ENCODE measurements at places on chromosomes 12 and 14. TPM values are rescaled to one million over a fixed set of nuclear protein-coding genes. Genes with fewer than 3 reads are reported as not detected.
A peak's percentile ranks its signal among the peaks of the same experiment; 100 is the strongest.

DNA sequence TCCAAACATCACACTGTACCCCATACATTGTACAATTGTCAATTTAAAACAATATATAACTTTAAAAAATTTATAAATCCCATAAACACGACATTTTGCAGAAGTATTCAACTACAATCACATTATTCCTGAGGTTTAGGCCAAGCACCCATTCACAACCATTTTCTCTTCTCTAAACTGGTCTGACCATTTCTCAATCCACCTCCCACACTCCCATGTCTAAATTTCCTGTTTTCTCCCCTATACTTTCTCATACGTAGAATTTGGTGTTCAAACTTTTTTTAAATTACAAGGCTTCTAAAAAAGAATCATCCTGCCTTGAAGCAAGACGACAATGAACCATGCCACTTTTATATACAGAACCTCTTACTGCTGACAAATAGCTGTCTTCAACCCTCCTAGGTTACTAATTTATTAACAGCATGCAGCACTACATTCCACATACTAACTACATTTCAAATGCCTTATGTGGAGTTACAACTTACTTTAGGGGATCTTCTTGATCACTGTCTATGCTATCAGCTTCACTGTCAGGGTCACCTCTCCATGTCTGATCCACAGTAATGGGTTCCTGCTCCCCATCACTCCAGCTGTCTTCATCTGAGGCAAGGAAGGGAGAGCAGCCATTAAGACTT lies 3.4 kb downstream of the KANSL2 start:
- peak overlapping the region; percentile 67 for H3K27ac ChIP-seq
- H3K27me3 ChIP-seq = no peaks in the 10 kb centered on the region
- peaks cover 17% of the 10 kb centered on the region for H3K36me3 ChIP-seq
- H3K4me1 ChIP-seq = peaks cover 42% of the 10 kb centered on the region
- no peak for DNase-seq

Gene CIROP
- not detected for total RNA-seq

Gene ACSS3
- total RNA-seq = 1.9 TPM

GRCh38 chr12:11734580-11735180 lies 85.2 kb downstream of the ETV6 start:
- H3K27me3 ChIP-seq = no peaks in the 10 kb centered on the region
- peaks cover 25% of the 10 kb centered on the region for H3K4me1 ChIP-seq
- H3K36me3 ChIP-seq = no peaks in the 10 kb centered on the region
- H3K4me3 ChIP-seq = no peak overlapping the region

DNA sequence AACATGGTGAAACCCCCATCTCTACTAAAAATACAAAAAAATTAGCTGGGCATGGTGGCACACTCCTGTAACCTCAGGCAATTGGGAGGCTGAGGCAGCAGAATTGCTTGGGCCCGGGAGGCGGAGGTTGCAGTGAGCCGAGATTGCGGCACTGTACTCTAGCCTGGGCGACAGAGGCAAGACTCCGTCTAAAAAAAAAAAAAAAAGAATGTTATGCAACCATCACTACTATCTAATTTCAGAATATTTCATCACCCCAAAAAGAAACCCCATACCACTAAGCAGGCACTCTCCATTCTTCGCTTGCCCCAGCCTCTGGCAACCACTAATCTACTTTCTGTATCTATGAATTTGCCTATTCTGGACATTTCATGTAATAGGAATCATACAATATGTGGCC lies 68.8 kb upstream of the AMN start:
- no peak overlapping the region for H3K4me3 ChIP-seq
- peaks cover 25% of the 10 kb centered on the region for H3K4me1 ChIP-seq
- H3K36me3 ChIP-seq = peaks cover 1% of the 10 kb centered on the region
- H3K27ac ChIP-seq = no peak overlapping the region
- H3K27me3 ChIP-seq = no peaks in the 10 kb centered on the region

DNA sequence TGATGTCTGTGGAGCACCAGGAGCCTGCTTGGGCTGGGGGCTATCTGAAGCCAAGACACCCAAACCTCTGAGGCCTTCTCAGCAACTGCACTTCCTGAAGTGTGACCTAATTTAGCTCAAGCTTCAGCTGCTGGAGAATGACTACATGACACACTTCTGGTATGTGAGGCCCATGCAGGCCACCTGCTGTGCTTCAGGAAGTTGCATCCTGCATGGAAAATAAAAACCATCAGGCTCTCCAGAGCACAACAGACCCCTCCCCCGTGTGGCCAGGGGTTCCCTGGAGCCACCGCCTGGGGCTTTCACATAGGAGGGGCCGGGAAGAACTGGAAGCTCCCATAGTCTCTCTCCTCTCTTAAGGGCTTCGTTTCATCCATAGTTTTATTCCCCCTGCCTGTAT lies 217.7 kb downstream of the SLC15A4 start:
- no peaks in the 10 kb centered on the region for H3K4me1 ChIP-seq
- no peak for DNase-seq
- no peak overlapping the region for H3K27ac ChIP-seq
- no peaks in the 10 kb centered on the region for H3K36me3 ChIP-seq
- H3K4me3 ChIP-seq = no peak overlapping the region
- H3K27me3 ChIP-seq = no peaks in the 10 kb centered on the region

Gene NEMP1
- 11.7 TPM for total RNA-seq

DNA sequence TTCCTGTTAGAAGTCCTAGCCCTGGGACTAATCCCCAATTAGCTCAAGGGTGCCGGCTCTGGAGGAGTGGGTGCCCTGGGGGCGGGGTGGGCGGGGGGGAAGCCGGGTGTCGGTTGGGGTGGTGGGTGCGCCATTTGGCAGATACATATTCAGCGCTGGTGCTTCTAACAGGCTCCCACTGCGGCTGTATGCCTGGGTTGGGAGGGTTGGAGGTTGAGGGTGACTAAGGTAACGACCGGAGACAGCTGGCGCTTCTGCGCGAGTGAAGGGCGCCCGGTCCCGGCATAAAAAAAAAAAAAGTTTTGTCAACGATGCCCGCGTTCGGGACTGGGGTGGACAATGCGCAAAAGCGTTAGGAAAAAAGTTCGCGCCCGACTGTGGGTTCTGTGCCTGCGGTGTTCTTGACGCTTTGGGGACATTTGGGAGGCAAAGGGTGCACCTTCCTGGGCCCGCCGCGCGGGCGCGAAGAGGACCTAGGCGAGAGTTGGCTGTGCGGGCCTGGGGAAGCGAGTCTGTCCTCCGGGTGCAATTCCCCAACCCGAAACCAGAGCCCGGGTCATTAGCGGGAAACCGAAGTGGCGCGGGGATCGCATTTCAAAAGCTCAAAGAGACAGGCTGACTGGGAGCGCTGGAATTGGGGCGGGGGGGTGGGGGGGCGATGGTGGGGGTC lies 19.2 kb downstream of the TBX3 start:
- no peak overlapping the region for H3K4me3 ChIP-seq
- H3K27me3 ChIP-seq = peaks cover 61% of the 10 kb centered on the region
- peaks cover 1% of the 10 kb centered on the region for H3K36me3 ChIP-seq
- H3K27ac ChIP-seq = no peak overlapping the region
- DNase-seq = no peak
- H3K4me1 ChIP-seq = peaks cover 27% of the 10 kb centered on the region

Gene GPD1
- not detected for total RNA-seq

DNA sequence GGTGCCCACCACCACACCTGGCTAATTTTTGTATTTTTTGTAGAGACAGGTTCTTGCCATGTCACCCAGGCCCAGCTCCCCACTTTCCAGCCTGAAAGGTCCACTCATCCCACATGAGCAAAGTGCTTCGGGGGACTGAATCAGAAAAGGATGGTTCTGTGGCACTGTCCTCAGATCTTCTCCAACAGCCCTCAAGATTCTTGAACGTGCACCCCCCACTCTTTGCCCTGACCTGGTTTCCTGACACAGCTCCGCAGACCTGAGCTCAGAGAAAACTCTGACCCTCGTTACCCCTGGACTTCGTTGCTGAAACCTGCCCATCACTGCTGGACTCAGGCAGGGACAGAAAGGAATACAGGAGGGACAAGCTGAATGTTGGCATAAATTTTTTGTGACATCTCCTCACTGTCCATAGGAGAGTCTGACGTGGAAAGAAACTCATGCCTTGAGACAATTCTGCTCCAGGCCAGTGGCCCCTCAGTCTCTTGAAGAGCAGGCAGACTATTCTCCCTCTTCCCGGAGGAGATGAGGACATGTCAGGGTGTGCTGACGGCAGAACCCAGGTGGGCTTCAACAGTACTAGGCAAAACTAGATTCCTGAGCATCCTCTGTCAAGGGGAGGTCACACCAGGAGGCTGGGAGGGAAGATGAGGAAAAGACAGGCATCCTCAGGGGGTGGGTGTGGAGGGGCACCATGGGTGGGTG lies 149.3 kb downstream of the DPF3 start:
- no peak overlapping the region for H3K4me3 ChIP-seq
- H3K4me1 ChIP-seq = peaks cover 38% of the 10 kb centered on the region
- no peaks in the 10 kb centered on the region for H3K27me3 ChIP-seq
- no peaks in the 10 kb centered on the region for H3K36me3 ChIP-seq
- no peak for DNase-seq

DNA sequence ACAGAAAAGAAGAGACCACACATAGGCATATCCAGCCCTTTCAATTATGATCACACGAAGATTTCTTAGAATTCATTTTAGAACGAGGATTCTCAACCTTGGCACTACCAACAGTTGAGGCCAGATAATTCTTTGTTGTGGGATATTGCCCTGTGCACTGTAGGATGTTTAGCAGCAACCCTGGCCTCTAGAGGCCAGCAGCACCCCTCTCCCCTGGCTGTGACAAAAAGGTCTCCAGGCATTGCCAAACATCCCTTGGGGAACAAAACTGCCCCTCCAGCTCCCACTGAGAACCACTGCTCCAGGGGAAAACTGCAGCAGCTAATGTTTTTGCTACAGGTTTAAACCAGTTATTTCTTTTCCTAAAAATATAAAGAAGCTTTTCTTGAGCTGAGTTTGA lies 7.1 kb downstream of the NT5DC3 start:
- peak overlapping the region; percentile 54 for H3K4me3 ChIP-seq
- peaks cover 77% of the 10 kb centered on the region for H3K4me1 ChIP-seq
- DNase-seq = no peak

DNA sequence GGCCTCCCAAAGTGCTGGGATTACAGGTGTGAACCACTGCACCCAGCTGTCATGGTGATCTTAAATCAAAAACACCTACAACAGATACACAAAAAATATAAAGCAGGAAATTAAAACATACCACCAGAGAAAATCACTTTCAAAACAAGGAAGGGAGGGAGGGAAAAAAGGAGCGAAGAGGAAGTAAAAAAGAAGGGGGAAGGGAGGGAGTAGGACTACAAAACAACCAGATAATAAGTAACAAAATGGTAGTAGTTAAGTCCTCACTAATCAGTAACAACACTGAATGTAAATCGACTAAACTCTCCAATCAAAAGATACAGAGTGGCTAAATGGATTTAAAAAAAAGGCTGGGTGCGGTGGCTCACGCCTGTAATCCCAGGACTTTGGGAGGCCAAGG lies 89.0 kb downstream of the SH2B3 start:
- no peak for DNase-seq
- peaks cover 37% of the 10 kb centered on the region for H3K36me3 ChIP-seq
- H3K4me1 ChIP-seq = peaks cover 13% of the 10 kb centered on the region

Gene KRT73
- not detected for total RNA-seq

Gene MMP19
- 17.8 TPM for total RNA-seq

DNA sequence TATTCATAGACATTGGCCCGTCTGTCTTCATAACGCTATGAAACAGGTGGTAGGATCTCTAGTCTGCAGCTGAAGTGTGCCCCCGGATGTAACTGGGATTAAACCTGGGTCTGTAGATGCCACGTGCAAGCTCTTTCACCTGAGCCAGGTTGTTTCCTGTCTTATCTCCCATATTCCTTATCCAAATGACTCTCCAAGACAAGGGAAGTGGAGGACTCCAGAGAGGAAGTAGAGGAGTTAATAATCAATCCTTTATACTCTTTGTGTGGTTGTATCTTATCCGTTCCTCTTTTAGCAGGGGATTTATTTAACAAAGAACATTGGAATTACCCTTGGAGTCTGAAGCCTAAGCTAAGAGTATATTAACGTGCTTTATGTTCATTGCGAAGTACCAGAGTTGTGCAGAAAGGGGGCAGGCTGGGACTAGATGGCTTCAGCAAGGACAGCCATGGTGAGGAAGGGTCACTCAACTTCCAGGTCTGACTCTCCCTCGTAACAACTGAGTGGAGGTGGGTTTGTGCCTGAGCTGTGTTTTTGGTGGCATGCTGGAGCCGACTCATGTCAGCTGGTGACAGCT lies 82.8 kb downstream of the RIN3 start:
- no peak overlapping the region for H3K4me3 ChIP-seq
- no peak for DNase-seq
- H3K27ac ChIP-seq = no peak overlapping the region
- H3K4me1 ChIP-seq = peaks cover 5% of the 10 kb centered on the region
- H3K27me3 ChIP-seq = no peaks in the 10 kb centered on the region

DNA sequence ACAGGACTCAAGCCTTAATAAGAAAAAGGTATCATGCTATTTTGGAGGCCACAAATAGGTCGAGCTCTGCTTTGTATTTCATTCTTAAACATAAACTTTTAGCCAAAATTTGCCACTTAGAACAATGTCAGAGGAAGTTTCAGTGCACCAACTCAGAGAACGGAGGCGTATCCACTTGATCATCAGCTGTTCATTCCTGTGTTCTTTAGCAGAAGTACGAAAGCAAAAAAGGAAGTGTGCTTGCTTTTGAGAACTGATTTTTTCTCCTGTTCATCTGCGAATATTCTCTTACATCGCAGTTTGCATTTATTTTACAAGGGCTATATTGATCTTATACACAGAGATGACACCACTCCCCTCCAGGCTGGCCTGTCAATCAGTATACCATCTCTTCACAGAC lies 188.6 kb upstream of the SOX5 start:
- no peak for DNase-seq
- H3K4me1 ChIP-seq = peaks cover 36% of the 10 kb centered on the region
- no peak overlapping the region for H3K27ac ChIP-seq
- no peaks in the 10 kb centered on the region for H3K36me3 ChIP-seq
- H3K27me3 ChIP-seq = no peaks in the 10 kb centered on the region
- no peak overlapping the region for H3K4me3 ChIP-seq

Gene PTPRO
- total RNA-seq = 3.9 TPM

GRCh38 chr14:95231966-95232633 lies 74.8 kb upstream of the DICER1 start:
- no peak overlapping the region for H3K27ac ChIP-seq
- DNase-seq = no peak
- H3K4me3 ChIP-seq = no peak overlapping the region
- H3K36me3 ChIP-seq = no peaks in the 10 kb centered on the region
- H3K27me3 ChIP-seq = no peaks in the 10 kb centered on the region

Gene BMP4
- total RNA-seq = 3.4 TPM

DNA sequence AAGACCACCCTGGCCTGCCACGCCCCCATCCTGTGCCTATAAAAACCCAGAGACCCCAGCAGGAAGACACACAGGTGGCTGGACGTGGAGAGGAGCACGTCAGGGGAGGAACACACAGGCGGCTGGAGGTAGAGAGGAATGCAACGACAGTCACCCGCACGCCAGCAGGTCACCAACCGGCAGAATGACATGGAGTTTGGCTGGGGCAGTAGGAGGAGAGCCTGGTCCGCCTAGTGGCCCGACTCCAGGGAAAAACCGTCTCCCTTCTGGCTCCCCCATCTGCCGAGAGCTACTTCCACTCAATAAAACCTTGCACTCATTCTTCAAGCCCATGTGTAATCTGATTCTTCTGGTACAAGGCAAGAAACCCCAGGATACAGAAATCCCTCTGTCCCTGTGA lies 62.7 kb upstream of the KCNH3 start:
- DNase-seq = no peak
- H3K27me3 ChIP-seq = no peaks in the 10 kb centered on the region
- H3K27ac ChIP-seq = no peak overlapping the region
- H3K36me3 ChIP-seq = no peaks in the 10 kb centered on the region
- H3K4me3 ChIP-seq = no peak overlapping the region
